Activated naive CD4-positive, alpha-beta T cell treated with anti-CD3 and anti-CD28 coated beads for 36 hours (primary cell): ENCODE measurements at places on chromosomes 3 and 15. TPM values are rescaled to one million over a fixed set of nuclear protein-coding genes. Genes with fewer than 3 reads are reported as not detected.

The CAND2 gene
- 2.5 TPM for total RNA-seq

The ZKSCAN7 gene
- 1.7 TPM for total RNA-seq

The GOLGA8O gene
- not detected for total RNA-seq

DNA sequence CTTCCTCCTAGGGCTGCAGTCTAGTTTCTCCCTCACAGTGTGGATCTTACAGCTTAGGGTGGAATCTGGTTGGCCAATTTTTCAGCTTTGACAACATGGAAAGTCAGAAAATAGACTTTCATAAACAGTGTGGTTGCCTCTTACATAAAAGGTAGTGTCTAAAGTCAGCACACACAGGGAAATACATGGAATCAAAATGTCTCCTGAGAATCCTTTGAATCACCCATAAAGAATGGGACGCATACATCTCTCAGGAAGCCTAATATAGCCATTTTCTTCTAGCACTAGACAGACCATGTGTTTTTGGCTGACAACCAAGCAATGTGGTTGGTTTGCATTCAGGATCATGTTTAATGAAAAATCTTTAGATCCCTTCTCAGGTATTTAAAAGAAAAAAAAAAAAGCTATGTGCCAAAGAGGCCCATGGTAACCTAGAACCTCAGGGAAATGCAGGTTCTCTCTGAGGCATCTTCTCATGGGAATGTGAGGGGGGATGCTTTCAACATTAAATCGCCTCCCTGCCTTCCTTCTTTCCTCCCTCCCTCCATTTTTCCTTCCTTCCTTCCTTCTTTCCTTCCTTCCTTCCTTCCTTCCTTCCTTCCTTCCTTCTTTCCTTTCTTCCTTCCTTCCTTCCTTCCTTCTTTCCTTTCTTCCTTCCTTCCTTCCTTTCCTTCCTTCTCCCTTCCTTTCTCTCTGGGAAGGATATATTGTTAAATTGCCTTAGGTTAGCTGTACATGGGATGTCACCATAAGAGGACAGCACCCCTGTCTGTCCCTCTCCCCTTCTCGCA is 34.3 kb upstream of the ZBTB38 start:
- DNase-seq: no peak
- H3K27me3 ChIP-seq: no peaks in the 10 kb centered on the region
- H3K36me3 ChIP-seq: no peaks in the 10 kb centered on the region
- no peak overlapping the region for H3K27ac ChIP-seq
- H3K4me3 ChIP-seq: no peak overlapping the region
- no peaks in the 10 kb centered on the region for H3K4me1 ChIP-seq

- peaks cover 16% of the 10 kb centered on the region for H3K4me1 ChIP-seq
- H3K27ac ChIP-seq: no peak overlapping the region
- H3K36me3 ChIP-seq: no peaks in the 10 kb centered on the region
- peaks cover 17% of the 10 kb centered on the region for H3K27me3 ChIP-seq
- no peak for DNase-seq
Observed at GRCh38 chr3:156611870-156612494, 57.1 kb upstream of the SSR3 start.

DNA sequence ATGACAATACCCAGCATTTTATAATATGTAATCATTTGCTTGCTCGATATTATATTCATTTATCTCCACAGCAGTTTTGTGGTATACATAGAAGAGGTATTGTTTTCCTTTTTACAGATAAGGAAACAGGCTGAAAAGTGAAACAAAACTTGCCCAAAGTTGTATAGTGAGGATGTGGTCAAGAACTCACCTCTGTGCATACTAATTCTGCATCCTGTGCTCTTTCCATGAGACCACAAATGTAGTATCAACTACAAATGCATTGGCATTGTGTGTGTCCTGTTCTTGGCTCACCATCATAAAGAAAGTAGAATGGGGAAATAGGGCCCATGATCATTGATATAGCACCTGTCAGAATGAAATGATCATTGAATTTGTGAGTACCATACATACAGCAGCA is 167.3 kb downstream of the NECTIN3 start:
- peaks cover 17% of the 10 kb centered on the region for H3K4me1 ChIP-seq
- no peak overlapping the region for H3K4me3 ChIP-seq
- no peak overlapping the region for H3K27ac ChIP-seq
- DNase-seq: no peak
- H3K36me3 ChIP-seq: peaks cover 2% of the 10 kb centered on the region
- no peaks in the 10 kb centered on the region for H3K27me3 ChIP-seq

GRCh38 chr15:39784638-39785037 is 2.0 kb upstream of the FSIP1 start:
- no peak for DNase-seq
- H3K36me3 ChIP-seq: peaks cover 3% of the 10 kb centered on the region
- H3K27ac ChIP-seq: peak overlapping the region; percentile 64
- no peaks in the 10 kb centered on the region for H3K27me3 ChIP-seq

DNA sequence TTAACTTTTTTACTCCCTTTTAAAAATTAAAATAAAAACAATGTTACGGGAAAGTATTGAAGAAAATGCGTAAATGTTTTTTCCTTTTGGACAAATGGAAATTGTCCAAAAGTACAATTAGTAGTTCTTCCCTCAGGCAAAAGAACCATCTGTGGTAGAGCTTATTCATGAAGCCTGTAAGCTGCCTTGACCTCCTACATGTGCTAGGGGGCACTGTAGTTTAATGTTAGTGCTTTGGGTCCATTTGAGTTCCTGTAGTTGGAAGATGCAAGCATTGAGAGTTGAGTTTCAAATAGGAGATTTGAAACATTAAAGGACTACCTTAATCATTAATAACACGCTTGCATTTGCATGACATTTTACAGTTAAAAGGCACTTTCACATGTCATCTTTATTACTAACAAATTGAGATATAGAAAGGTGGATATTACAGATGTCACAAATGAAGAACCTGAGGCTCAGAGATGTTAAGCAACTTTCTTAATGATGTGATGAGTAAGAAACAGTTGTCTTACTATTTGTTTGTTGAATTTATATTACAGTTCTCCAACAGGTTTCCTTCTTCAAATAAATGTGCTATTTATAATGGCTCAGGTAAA is 1.8 kb upstream of the ZNF385D start:
- no peak overlapping the region for H3K4me3 ChIP-seq
- no peak for DNase-seq
- no peaks in the 10 kb centered on the region for H3K4me1 ChIP-seq
